ENCODE measurements at places on chromosomes 2 and 18.

GRCh38 chr2:123696021-123696420 lies 329.1 kb upstream of the CNTNAP5 start:
- DNase-seq: no peak

DNA sequence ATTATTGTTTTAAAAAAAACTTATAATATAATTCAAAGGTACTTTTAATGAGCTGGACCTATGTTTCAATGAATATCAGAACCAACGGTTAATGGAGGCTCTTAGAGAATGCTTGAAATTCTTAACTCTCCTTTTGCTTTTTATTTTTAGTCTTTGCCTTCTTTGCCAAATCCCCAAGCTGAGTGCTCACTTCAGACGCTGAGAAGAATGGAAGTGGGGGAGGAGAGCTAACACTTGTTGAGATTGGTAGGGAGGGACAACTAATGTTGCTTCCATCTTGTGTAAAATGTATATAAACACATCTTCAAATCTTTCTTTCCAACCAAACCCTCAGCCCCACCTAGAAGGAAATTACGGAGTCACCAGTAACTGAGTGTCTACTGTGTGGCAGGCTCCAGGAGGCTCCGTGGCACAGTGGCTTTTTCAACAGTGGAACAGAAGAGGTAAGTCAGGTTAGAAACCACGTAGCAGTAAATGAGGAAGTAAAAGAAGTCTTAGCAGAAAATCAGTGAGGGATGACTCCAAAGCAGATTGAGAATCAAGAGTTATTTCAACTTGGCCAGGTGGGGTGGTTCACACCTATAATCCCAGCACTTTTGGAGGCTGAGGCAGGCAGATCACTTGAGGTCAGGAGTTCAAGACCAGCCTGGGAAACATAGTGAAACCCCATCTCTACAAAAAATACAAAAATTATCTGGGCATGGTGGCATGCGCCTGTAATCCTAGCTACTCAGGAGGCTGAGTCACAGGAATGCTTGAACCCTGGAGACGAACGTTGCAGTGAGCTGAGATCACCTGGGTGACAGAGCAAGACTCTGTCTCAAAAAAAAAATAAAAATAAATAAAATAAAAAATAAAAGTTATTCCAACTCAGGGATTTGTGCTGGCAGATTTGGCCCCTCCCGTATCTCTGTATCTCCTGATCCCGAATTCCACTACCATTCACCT lies 45.0 kb upstream of the CREB1 start:
- no peak for DNase-seq

- DNase-seq: no peak
Measured at GRCh38 chr2:157291018-157291417, 33.5 kb downstream of the GALNT5 start.

- no peak for DNase-seq
Measured at GRCh38 chr18:29140590-29140989, 963.7 kb upstream of the CDH2 start.

DNA sequence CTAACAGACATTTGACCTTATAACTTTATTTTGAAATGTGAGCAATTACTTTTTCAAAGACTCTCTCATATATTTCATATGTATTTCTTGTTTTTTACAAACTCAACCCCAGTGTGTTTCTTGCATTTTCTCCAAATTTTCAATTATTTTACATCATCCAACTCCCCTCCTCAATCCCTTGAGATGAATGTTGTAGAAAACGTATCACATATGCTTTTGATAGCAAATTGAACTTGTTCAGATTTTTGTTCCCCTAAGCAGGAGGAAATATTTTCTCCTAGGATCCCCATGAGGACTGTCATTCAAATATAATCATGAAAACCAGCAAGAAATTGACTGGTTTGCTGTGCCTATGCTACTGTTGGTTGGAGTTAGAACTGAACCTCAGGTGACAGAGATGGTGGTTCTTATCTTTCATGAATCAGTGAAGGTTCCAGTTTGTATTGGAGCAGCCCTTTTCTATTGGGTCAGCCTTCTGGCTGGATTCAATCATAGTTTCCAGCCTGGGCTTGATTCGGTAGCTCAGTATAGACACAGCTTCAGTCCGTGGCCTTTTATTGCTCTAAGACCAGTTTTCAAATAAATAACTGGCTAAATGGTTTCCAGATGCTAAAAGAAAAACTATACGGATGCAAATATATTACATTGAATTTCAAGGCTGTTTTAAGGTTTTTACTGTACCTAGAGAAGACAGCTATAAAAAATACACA lies 591.0 kb downstream of the EPHA4 start:
- DNase-seq: no peak

DNA sequence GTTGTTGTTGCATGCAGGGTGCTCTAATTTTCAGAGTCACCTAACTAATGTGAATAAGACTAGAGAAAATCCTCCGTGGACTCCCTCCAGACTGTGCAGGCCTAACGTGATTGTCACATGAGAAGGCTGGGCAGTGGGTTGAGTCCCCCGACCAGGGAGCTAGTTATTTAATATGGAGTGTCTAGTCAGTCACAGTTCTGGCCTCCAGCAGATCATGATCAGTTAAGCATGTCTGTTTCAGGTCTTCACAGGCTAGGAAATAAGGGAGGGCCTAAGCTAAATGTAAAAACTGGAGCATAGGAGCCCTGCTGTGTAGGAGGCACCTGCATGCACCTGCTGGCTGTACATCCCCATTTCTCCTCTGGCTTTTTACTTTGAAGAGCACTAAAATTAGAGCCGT lies 86.8 kb downstream of the PRPF40A start:
- DNase-seq: no peak

GRCh38 chr2:72911256-72911655 lies 6.1 kb upstream of the EMX1 start:
- no peak for DNase-seq

DNA sequence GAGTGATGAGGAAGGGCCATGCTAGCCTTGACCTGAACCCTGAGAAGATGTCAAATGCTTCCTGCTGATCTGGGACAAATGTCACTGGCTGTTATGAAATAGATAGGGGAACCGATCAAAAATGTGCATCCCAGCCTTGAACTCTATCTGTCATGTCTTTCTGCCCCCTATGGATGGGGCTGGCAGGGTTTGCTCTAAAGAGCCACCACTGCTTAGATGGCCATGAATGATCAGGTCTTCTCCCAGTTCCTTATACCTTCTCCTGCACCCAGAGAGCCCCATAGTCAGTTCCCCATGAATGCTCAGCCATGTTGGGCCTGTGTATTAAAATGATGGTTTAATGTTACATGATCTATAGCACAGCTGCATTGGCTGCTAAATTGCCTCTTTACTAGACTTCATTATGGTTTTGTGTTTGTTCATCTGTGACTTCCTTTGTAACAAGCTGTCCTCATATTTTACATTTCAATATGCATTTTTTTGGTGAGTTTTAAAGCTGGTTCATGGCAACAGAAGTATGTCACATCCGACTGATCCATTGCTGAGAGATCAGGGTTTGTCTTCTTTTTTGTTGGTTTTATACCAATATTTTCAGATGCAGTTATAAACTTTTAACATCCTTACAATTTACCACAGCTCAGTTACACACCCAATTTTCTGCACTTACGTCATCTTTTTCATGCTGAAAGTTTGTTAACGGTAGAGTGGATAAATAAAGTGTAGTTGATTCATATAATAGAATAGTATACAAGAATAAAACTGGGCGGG lies 56.3 kb upstream of the SMAD2 start:
- DNase-seq: no peak

DNA sequence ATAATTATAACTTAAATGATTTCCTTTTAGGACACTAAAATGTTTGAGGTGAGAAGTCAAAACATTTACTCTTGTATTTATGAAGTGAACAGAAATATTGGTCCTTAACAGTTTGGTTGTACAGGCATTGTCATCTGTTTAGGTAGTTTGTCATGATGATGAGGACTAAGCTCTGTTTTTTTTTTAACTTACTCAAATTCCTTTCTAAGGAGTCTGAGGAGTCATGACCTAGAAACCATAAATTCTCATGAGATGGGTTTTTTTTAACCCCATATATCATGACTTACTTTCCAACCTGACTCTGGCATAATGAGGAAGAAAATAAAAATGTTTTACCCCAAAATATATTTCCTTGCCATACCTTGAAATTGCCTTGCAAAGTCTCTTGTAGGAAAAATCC lies 1176.2 kb downstream of the SUCLG1 start:
- DNase-seq: no peak

Data from right kidney (tissue), 9 donors.